ENCODE measurements at places on chromosomes 11 and 22.

DNA sequence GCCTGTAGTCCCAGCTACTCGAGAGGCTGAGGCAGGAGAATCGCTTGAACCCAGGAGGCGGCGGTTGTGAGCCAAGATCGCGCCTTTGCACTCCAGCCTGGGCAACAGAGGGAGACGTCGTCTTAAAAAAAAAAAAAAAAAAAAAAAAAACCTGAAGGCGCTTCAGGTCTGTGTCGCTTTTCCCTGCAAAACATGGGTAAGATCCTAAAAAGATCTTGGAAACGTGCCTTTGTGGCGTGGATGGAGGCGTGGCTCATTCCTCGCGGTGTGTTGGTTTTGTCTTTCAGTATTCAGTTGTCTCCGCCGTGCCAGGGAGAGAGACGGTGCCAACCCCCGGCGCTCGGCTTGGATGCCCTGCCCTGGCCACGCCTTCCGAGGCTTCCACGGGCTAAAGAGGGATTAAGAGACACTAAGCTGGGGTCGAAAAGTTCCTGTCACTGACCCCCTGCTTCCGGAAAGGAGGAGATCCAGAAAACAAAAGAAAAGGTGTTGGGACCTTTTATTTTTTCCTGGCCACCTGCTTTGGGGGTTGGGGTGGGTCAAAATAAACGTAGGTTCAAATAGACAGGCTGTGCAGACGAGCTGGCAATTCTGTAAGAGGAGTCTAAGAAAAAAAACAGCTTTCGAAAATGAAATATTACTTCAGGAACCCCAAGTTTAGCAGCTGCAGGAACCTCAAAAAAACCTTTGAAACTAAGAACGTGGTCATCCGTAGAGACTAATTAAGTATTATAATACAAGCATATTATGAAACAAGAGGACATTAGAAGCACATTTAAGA, 1.1 kb upstream of the SLC35F2 start:
- DNase-seq = peak; percentile 46

DNA sequence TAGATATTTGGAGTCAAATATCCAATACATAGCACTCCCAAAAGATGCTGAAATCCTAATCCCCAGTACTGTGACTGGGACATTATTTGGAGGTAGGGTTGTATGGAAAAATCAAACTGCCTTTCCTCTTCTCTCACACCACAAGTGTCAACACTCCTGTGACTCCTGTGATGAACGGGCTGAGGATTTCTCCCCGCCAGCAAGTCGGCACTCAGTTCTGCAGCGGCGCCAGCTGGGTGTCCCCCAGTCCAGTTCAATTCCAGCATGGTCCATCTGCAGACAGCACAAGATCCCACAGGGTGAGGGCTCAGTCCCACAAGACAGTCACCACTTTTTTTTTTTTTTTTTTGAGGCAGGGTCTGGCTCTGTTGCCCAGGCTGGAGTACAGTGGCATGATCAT, 4.3 kb upstream of the PARVB start:
- no peak for DNase-seq

- no peak for DNase-seq
Measured at GRCh38 chr22:40247976-40248375, 70.3 kb downstream of the TNRC6B start.

GRCh38 chr11:11016943-11017342, 159.1 kb upstream of the ZBED5 start:
- no peak for DNase-seq

- no peak for DNase-seq
Measured at GRCh38 chr11:125167954-125168835, 3.6 kb downstream of the PKNOX2 start.

DNA sequence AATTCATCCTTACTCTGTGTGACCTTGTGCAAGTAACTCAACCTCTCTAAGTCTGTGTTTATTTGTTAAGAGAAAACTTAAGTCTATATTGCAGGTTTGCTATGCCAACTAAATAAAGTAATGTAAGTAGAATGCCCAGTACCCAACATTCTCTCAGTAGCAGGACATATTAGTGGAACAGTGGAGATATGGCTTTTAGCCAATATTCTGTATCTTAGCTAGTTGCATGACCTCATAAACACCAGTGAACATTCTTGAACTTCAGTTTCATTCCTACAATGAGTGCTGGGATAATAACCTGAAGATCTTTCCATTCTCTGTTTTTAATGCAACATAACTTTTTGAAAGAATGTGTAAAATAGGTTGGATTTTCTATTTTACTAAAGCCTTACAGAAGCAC, 77.0 kb downstream of the RAB38 start:
- no peak for DNase-seq

DNA sequence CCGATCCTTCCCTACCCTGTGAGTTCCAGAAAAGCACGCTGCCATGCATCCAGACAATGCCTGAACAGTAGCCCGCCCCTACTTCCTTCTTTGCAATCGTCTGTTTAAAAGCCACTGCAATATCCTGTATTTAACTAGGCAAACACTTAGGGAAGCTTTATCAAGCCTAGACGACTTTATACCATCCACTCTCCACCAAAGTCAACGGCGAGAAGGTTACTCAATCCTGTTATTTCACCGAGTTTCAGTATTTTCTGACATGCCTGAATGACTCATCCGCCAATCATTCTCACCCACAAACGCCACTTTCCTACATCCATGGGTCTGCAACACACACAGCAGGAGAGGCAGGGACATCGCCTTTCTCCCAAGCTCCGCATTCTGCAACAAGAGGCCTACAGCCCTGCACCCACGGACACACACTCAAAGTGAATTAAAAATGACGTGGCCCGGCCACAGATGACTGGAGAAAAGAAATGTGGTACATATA, 9.3 kb downstream of the CELSR1 start:
- DNase-seq = no peak

GRCh38 chr11:115409116-115409670, 95.0 kb downstream of the CADM1 start:
- DNase-seq = no peak

GRCh38 chr11:27651711-27652110, 48.5 kb downstream of the BDNF start:
- DNase-seq = no peak

- no peak for DNase-seq
Measured at GRCh38 chr22:32281072-32281471, 25.9 kb upstream of the SLC5A4 start.

- no peak for DNase-seq
Measured at GRCh38 chr11:326592-326841, 5.9 kb upstream of the IFITM3 start.

- DNase-seq = no peak
Measured at GRCh38 chr11:74637700-74638099, 45.3 kb downstream of the POLD3 start.

DNA sequence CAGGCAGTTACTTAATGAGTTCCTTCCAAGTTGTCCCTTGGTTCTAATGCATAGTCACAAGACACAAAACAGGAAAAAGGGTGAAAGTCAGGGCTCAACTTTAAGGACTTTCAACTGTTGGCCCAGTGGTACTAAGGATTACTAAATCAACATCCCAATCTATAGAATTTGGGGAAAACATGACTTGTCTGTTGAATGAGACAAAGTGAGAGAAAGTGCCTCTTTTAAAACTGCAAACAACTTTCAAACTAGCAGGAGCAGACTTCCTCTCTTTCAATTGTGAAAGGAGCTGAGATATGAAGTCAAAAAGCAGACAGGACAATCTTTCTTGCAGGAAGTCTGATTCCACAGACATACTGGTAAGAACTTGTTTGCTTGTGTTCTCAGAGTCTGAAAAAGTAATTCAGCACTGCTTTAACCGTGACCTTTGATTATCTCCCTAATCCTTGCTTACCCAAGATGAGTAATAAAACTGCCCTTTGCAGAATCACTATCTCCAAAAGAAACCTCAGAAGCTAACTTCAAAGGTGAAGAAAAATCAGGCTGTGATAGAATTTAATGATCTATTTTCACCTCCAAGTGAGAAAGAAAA, 960.7 kb upstream of the RAG2 start:
- no peak for DNase-seq
